T-helper 9 cell (primary cell): ENCODE measurements at places on chromosomes 16 and 17.

GRCh38 chr16:89388536-89388935 is 101.8 kb downstream of the ANKRD11 start:
- no peak for DNase-seq

GRCh38 chr17:56577190-56577842 is 16.2 kb upstream of the NOG start:
- no peak for DNase-seq

DNA sequence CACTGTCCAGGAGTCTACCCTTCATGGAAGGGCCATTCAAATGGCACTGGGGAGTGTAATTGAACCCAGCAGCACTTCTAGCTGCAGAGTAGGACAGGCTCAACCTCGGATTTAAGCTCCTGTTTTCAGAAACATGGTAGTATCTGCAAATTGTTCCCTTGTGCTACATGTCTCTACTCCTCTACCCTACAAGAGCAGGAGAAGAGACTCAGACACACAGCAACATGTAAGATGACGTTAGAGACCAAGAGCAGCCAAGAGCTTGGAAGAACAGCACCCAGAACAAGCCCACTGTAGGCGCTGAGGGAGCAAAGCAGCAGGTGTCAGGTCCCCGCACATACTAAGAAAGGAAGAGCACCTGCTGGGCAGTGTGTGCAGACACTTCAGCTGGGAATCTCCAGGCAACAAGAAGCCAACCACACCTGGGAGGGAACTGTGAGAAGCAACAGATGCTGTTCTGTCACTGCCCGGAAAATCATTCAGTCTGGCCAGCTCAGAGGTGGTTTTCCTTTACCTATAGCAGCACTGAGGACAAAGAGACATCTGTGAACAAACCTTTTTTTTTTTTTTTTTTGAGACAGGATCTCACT is 35.6 kb upstream of the MNT start:
- DNase-seq, result no peak

DNA sequence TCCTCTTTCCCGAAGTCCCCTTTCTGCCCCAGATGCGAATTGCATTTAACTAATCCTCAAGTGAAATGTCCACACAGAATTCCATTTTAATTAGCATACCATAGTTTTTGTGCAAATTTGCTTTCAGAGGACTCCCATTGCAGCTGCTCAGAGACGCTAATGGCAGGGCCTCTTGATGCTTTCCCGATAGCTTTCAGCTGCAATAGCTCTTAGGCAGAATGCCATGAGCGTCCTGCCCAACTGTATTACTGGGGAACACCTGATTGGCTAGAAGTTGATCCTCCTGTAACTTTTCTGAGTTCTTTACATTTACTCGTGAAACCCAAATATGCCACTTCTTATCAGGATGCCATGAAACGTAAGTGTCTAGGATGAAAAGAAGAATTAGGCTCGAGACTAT is 203.0 kb downstream of the UTP18 start:
- no peak for DNase-seq

GRCh38 chr16:88310796-88311605 is 71.8 kb upstream of the ZNF469 start:
- DNase-seq, result no peak

DNA sequence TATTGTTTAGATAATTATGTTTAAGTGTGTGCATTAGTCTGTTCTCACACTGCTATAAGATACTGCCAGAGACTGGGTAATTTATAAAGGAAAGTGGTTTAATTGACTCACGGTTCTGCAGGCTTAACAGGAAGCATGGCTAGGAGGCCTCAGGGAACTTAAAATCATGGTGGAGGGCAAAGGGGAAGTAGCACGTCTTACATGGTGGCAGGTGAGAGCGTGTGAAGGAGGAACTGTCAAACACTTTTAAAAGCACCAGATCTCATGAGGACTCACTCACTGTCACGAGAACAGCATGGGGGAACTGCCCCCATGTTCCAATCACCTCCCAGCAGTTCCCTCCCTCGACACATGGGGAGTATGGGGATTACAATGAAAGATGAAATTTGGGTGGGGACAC is 203.5 kb upstream of the GOT2 start:
- no peak for DNase-seq

DNA sequence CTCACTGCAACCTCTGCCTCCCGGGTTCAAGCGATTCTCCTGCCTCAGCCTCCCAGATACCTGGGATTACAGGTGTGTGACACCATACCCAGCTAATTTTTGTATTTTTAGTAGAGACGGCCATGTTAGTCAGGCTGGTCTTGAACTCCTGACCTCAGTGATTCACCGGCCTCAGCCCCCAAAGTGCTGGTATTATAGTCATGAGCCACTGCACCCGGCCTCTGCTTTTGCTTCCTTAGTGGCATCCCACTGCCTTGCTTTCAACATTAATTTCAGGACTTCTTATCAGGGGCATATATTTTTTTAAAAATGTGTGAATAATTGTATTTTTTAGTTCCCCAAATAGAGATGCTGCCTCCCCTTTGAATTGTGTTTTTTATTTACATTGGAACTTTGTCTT is 98.8 kb downstream of the SYCE1L start:
- no peak for DNase-seq

DNA sequence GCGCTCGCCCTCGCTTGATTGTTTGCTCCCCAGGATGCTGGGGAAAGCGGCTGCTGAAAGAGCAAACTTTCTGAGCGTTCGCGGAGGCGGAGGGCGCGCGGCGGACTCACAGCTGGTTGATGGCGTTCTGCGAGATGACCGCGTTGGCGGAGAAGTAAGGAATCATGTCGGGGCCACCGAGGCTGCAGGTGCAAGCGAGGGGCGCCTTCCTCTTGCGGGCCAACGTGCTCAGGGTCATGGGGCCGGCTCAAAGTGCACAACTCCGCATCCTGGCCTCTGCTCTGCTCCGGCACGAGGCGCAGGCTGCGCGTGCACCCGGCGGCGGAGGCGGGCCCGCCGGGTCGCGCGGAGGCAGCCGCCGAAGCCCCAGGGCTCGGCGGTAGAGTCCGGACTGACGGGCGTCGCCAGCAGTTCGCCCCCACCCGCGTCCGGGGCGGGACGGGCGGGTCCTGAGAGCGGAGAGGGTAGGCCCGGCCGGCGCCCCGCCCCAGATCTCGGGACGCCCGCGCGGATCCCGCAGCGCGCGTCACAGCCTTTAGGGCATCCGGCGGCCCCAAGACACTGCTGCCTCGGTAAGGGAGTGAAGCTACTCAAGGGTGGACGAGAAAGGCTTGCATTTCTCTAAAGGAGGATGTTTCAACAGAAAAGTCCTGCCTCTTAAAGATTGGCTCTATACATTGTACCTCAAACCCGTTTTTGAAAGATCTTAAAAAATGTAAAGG is 138.5 kb upstream of the CORO6 start:
- DNase-seq, result peak; percentile 85

- DNase-seq, result no peak
These were observed 111.7 kb downstream of the MAP2K6 start for GRCh38 chr17:69525920-69526841.

DNA sequence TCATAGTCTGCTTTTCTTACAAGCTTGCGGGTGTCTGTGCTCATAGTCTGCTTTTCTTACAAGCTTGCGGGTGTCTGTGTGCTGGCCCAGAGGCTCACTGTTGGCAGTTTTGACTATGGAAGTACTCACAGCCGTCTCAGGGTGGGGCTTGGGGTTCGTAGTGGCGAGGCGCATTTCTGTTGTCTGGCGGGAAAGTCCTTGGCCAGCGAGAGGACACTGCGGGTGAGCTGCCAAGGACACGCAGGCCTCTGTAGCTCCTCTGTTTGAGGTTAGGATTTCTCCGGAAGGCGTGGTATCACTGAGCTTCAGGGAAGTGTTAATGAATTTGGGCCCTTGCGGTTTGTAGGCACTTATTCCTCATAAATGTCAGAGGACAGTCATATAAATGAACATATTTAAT is 13.5 kb downstream of the TBCD start:
- no peak for DNase-seq

- DNase-seq, result no peak
These were observed 114.2 kb downstream of the HAPSTR1 start for GRCh38 chr16:9205661-9206060.

- DNase-seq, result no peak
These were observed 453 bp downstream of the MMP25 start for GRCh38 chr16:3046641-3047386.

GRCh38 chr17:65228734-65229620 is 91.8 kb downstream of the RGS9 start:
- no peak for DNase-seq

- DNase-seq, result no peak
These were observed 2.7 kb upstream of the LIMD2 start for GRCh38 chr17:63702721-63703015.

- DNase-seq, result no peak
These were observed 53.9 kb upstream of the CRISPLD2 start for GRCh38 chr16:84765616-84766580.

DNA sequence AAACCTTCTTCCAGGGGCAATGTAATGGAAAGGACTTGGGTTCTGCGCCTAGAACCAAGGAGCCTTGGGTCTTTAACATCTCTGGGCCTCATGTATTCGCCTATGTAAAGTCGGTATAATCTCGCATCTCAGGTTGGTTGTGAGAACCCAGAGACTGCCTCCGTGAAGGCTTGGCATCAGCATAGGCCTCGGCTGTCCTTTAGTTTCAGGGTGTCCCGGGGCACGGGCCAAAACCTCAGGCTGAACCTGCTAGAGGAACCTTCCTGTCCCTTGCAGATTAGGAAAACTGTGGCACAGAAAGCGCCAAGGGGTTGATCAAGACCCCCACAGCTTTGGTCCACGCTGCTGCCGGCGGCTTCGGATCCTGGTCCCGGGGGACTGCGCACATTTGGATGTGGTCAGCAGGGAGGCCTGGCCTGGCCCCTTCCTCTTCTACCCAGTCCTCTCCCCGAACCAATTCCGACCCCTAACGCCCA is 772 bp upstream of the PHAF1 start:
- DNase-seq, result no peak

GRCh38 chr16:27228045-27228444 is 24.7 kb downstream of the KDM8 start:
- no peak for DNase-seq

- DNase-seq, result peak; percentile 35
These were observed 2.3 kb upstream of the NT5M start for GRCh38 chr17:17300624-17301568.

DNA sequence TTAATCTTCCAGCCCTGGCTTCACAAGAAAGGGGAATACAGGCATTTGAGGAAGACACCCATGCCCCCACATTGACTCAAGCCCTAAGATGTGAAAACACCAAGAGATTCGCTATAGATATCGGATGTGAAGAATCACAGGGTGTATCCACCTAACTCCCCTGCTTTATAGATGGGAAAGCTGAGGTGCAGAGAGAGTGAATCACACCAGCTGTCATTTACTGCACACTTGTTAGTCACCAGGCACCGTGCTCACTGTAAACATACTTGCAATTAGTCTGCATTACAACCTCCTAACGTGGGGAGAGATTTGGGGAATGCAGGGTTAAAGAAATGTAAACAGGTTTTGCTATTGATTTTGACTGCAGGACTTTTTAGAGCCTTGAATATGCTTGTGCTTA is 325.5 kb downstream of the C16orf95 start:
- no peak for DNase-seq

DNA sequence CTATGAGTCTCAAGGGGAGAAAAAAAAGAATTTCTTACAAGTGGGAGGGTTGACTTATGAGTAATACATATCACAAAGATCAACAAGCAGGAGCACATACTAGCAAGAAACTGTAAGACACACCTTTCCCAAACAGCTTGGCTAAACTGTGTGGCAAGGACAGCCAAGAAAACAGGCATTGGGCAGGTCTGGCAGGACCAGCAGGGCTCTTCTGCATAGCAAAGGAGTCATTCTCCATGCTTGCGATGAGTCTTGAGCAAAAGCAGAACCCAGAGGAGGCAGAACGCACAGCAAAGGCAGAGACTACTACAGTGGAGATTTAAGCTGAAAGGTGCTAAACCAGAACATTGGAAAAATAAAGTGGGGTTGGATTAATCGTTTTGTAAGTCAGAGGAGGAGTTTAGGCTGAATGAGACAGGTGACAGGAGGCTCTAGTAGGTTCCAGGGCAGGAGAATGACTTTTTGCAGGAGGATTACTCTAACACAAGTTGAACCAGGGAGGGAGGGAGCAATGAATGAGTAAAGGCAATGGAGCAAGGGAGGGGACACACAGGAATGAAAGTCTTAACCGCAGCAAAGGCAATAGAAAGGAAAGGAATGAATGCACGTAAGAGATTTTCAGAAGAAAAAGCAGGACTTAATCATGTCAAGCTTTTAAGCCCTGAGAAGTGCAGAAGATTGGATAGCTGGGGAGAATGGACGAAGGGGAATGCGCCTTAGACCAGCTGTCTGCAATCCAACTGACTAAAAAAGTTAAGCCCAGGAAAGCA is 2.7 kb downstream of the N4BP1 start:
- DNase-seq, result no peak

DNA sequence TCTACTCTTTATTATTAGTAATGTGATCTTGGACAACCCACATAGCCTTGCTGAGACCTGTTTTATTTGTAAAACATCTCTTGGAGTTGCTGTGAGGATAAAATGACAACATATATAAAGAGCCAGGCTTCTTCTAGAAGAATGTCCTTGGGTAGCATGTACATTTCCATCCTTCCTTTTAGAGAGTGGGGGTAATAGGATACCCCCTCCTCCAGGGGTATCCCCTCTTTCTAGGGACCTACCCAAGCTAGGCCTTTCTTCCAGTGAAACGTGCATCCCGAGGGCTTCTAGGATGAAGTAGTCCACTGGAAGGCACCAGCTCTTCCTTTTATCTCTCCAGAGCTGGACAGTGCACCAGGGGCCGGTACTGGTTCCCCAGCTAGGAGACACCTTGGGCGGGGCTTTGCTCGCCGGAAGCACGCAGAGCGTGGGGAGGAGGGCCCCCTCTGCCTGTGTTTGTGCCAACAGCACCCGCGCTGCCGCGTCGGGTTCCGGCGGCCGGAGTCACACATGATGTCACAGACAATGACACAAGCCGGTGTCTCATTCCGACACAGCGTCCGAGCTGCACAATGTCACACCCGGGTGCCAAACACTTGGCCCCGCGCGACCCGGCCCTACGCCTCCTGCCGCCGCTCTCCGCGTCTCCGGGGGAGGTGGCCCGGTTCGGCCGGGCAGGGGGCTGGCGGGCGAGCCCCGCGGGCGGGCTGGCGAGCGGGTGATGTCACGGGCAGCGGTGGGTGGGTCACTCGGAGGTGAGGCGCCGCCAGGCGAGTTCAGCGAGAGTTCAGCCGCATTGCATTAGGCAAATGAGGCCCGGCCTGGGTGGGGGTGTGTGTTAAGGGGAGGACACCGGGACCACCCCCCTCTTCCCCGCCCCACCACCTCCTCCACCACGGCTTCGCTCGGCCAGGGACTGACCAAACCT is 23.4 kb downstream of the GJD3 start:
- DNase-seq, result peak; percentile 82

GRCh38 chr16:56977216-56977615 is 12.1 kb upstream of the NLRC5 start:
- DNase-seq, result no peak

GRCh38 chr16:14338969-14339368 is 267.9 kb downstream of the MRTFB start:
- no peak for DNase-seq

DNA sequence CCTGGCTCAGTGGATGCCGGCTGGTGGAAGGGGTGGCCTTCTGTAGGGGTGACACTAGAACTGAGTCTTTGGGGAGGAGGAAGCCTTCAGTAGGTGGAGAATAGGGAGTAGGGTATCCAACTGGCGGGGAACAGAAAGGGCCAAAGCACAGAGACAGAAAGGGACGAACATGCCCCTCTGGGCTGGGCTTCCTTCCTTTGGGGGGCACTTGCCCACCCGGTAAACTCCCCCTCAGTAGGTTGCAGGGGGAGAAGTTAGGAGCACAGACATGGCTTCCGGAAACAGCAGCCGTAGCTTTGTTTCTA is 774 bp downstream of the ENGASE start:
- no peak for DNase-seq

- DNase-seq, result peak; percentile 92
These were observed 1.2 kb upstream of the METTL26 start for GRCh38 chr16:637081-638018.

- peak; percentile 85 for DNase-seq
These were observed at the start of gene TP53I13 for GRCh38 chr17:29568331-29569244. TP53I13 (plus strand) TSS chr17:29568701; CDS start chr17:29568759, 58 bp downstream.
